ENCODE measurements at places on chromosomes 12 and 14. TPM values are rescaled to one million over a fixed set of nuclear protein-coding genes. Genes with fewer than 3 reads are reported as not detected.

The IAPP gene
- polyA plus RNA-seq: 0.07 TPM

The DHRS2 gene
- 0.22 TPM for polyA plus RNA-seq

The RFLNA gene
- polyA plus RNA-seq: 0.47 TPM

GRCh38 chr12:97308576-97309198 is 153.9 kb upstream of the RMST start:
- no peak for DNase-seq

- DNase-seq: no peak
These were observed 49.0 kb downstream of the ZC3H14 start for GRCh38 chr14:88611878-88612277.

The TAS2R43 gene
- polyA plus RNA-seq: not detected

The NFATC4 gene
- polyA plus RNA-seq: 5.5 TPM

The CCDC60 gene
- not detected for polyA plus RNA-seq

DNA sequence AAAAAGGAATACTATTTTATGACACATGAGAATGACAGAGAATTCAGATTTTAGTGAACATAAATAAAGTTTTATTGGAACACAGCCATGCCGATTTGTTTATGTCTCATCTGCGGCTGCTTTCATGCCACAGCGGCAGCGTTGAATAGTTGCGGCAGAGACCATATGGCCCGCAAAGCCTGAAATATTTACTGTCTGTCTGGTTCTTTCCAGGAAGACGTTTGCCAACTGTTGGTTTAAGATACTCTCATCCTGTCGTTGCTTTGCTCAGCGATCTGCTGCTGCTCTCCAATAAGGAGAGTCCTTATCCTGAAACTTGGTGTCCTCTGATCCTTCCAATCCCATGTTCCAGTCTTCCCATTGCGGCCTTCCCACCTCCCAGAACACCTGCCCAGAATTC is 89.9 kb downstream of the SLC24A4 start:
- DNase-seq: no peak

DNA sequence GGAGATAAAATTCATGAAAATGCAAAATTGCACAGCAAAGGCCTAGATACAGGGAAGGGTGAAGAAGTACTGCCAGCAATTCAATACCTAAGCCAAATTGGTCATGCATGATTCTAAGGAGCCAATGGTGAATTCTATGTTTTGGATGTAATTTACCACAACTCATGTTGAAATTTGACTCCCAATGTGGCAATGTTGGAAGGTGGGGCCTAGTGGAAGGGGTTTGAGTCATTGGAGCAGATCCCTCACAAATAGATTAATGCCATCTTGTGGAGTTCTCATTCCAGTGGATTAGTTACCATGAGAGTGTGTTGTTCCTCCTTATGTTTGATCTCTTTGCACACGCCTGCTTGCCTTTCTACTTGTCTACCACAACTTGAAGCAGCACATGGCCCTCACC is 194.0 kb upstream of the ALG10 start:
- no peak for DNase-seq

DNA sequence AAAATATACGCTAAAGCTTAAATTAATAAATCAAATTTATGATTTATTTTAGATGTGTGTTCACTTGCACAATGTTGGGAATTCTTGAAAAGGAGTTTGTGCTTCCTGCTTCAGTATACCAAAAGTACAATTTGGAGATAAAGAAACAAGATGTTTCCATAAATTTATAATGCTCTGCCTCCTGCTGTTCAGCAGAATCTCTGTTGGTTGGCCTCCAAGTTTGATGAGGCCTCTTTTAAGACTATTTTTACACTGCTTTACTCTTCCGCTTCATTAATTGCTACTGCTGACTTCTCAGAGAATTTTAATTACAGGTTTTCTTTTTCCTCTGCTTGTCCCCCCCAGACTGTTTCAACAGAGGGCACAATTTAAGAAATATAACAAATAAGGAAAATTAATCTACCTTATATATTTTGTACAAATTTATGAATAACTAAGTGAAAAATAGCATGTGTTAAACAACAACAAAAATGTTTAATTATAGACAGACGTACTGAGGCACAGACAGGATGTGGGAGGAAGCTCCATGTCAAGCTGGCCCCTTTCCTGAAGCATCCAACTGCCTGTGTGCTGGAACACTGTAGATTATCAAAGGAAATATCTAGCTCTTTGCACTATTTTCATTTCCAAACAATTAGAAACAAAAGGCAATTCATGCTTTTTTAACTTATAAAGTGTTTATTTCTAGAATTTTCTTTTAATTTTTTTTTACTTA is 83.9 kb downstream of the PIK3C2G start:
- no peak for DNase-seq

DNA sequence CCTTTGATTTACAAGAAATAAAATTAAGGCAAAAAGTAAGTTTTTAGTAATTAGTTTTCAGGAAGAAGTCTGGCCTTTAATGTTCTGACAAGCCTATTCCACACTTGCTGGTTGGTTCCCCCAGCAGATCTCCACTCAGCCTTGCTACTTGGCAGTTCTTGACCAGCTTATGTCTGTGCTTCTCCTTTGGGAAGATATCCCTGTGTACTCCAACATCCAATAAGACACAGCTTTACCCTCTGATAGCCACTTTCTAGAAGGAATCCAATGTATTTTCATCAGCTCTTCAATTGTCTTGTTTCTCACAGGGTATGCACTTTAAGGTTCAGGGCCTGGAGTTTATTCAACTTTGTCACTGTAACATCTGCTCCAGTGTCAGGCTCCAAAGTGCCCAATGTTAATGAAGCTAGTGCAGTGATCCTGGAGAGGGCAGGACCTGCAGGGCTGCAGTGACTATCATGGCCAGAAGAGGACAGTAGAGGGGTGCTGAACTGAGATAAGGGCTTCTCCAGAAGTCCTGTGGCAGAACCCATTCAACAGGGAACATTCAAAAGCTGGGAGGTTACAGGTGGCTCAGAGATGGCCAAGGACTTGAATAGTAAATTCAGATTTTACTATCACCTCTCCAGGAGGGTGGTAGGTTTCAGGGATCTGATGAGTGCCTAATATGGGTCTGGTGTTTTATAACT is 22.9 kb downstream of the JKAMP start:
- DNase-seq: peak; percentile 23

The DEGS2 gene
- 0.39 TPM for polyA plus RNA-seq

All from psoas muscle (tissue), 8 donors.